ENCODE measurements at places on chromosomes 6 and 20.

DNA sequence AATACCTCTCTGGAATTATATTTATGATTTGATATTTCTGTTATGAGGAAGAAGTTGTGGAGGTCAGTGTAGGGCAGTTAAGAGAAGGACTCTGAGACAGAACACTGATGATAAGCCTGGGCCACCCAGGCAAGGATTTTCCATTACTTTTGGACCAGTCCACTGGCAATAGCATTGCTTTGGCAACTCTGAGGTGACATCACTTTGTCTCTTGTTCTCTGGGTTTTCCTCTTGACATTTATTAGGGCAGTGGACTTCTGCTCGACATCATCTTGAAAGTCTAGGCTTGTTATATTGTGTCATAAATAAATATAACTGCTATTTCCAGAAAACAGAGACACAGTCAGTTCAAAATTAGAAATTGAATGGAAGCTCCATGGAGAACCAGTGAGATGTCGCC is 268.0 kb downstream of the SMOC2 start:
- no peak for DNase-seq

DNA sequence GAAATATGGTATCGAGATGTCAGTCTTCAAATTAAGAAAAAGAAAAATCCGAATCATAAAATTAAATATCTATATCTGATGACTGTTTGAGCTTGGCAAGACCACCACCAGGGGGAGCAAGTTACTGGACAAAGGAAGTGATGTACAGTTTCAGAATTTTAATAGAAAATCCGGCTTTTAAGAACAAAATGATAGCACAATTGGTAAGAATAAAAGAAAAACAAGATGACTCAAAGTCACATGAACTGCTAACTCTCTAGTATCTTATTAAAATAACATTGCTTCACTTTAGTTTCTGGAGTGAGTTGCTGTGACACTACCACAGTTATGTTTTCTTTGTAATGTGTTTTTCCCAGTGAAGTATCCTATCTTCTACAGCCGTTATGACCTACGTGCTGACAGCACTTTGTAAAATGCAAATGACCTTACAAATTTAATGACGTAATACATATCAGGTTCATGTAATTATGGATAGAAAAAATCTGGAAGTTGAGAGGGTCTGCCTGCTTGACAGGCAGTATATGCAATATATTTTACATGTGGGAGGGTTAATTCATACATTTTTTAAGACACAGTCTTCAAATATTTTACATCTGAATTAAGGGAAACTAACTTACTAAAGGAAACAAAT is 405.3 kb upstream of the HS3ST5 start:
- DNase-seq: peak; percentile 59

DNA sequence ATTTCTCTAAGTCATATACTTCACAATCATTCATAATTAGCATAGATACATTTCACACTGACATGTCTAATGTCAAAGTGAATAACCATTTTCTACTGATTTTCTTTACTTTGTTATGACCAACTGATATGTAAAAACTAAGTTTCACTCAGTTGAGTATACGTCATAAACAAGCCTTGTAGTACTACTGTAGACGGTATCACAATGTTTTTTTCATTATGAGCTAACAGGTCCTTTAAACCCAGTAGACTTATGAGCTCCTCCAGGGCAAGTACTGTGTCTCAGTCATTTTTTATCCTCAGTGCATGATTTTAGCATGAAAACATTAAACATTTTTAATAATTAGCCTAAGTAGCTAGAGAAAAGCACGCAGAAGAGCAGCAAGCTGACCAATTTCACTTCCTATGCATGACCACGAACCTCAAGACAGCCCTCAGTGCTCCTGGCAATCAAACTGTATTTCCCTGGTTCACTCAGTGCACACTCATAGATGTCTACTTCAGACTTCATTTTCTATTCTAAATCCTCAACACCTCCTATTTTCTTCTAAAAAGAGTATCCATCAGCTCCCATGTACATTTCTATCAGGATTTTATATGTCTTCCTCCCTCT is 32.0 kb upstream of the TFAP2D start:
- DNase-seq: no peak

DNA sequence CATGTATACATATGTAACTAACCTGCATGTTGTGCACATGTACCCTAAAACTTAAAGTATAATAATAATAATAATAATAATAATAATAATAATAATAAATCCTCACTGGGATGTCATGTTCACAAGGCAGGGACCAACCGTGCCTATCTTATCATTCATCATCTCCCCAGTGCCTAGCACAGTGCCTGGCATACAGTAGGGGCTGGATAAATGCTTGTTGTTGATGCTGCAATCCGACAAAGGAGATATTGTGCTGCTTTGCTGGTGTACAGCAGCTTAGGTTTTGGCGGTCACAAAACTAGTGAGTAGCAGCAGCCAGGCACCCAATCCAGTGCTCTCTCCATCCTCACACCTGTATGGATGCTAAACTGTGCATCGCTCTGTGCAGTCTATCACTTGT is 94.1 kb upstream of the ASF1A start:
- no peak for DNase-seq

DNA sequence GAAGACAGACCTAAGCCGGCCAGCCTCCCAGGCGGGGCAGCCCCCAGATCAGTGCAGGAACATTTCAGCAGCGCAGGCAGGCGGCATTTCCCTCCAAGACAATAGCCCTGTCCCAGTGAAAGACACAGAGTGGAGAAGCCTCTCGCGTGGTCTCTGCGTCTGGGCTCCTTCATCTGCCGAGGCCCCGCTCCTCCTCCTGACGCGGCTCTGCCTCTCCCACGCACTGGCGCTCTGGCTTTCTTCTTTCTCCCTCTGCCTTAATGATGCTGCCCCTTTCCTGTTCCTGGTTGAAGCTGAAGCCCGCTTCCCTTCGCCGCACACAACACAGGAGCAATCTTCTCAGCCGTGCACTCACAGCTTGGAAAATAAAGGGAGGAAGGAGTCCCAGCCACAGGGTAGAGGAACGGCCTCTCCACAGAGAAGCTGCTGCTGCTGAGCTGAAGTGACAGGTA is 347.5 kb downstream of the CDH4 start:
- DNase-seq: no peak

DNA sequence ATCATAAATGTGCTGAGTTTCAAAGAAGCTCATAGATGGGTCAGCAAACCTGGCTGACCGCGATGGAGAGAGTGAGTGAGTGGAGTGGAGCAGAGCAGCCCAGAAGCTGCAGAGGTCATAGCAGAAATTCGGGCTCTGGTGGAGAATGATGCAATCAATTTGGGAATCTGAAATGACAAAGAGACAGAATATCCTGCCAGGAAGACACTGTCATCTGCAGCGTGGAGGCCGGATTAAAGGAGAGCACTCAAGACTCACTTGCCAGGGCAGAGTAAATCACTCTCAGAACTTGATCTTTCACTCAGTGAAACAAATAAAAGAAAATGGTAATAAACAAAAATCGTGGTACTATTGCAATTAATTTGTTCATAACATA is 109.6 kb upstream of the RREB1 start:
- peak; percentile 49 for DNase-seq

DNA sequence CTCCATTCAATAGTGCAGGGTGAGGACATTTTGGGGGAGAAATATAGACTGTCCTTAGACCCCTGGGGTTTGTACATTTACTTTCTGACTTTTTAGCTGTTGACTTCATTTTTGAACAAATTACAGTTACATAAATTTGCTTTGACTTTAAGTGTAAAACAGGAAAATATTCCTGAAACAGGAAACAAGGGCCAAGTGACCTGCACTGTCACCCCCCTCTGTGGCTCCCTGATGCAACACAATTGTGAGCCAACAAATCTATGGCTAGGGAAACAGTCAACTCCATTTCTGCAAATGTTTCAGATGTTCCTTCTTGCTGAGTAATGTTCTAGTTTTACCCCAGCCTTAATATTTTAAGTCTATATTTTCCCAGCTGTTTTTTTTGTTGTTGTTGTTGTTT is 39.8 kb downstream of the HLA-A start:
- no peak for DNase-seq

- peak; percentile 4 for DNase-seq
These were observed 14.5 kb upstream of the WFDC12 start for GRCh38 chr20:45138561-45139300.

DNA sequence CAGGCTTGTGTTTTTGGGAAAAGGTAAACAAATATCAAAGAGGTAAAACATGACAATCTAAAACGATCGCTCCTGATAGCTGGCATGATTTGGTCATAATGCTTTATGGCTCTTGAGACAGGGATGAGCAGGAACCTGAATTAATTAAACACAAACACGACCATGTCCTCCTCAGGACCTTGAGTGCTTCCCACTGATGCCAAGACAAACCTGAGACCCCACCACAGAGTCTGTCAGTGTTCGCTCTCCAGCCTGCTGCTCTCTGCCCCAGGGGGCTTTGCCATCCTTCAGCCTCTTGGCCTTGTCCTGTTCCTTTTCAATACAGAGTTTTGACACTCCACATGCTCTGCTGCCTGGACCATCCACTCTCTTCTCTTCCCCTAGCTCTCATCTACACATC is 119.4 kb downstream of the MAN1A1 start:
- DNase-seq: no peak

GRCh38 chr6:161584051-161584450 is 310.2 kb upstream of the AGPAT4 start:
- DNase-seq: peak; percentile 18

GRCh38 chr20:49167811-49168507 is 20.2 kb downstream of the STAU1 start:
- peak; percentile 26 for DNase-seq

- no peak for DNase-seq
These were observed 447.8 kb upstream of the BTBD3 start for GRCh38 chr20:11469795-11470435.

DNA sequence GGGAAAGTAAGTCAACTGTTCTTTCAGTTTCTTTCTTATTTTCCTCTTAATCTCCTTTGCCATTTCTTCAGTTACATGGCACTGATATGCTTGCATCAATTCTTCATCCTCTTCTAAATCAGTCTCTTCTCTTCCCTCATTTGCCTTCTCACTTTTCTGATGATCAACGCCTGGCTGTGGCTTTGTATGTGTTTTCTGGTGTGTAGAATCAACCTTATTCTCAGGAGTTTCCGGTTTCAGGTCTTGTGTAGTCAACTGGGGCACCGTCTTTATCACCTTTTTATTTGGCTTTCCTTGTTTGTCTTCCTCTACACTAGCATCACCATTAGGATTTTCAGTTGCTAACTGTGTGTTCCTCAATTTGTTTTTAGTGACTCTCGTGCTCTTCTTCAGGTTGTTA is 31.6 kb downstream of the AHI1 start:
- no peak for DNase-seq

DNA sequence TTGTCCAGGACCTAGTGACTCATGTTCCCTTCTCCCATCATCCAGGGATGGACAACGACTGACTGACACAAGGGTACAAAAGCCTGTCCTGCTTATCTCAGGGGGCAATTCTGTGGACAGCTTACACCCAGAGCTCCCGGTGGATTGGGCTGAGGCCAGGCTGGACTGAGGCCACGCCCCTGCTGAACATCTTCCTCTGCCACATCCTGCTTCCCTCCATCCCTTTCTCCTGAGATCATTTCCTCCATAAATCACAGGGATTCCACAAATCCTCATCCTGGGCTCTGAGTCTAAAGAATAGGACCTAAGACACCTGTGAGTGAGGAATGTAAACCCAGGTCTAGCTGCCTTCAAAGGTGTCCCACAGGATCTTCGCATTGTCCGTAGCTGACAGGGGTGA is 30.4 kb upstream of the RNF24 start:
- DNase-seq: peak; percentile 87

GRCh38 chr6:38509713-38510112 is 130.0 kb downstream of the BTBD9 start:
- DNase-seq: peak; percentile 87

GRCh38 chr6:151440930-151441329 is 11.0 kb downstream of the RMND1 start:
- DNase-seq: peak; percentile 26

DNA sequence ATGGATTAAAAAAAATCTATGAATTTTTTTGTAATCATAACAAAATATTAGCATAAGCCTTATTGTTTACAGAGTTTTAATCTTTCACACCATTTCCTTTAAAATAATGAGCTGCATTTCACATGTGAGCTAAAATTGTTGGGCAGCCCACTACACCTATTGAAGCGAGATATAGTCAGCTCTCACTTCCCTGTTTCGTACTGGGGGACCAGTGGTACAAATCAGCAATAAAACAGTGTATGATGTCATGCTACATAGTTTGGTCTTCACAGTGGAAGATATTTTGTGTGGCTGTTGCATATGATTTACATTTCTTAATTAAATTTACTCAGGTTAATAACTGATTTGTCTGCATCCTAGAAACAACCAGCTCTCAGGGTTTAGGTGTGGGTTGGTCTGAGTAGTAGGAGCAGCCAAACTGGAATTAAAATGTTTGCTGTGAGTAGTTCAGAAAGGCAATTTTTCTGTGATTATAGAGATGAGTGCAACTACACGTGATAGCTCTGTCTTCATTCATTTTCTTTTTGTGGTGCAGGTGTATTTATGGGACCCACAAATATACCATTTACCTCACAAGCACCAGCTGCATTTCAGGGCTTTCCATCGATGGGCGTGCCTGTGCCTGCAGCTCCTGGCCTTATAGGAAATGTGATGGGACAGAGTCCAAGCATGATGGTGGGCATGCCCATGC is 99.3 kb downstream of the B3GAT2 start:
- no peak for DNase-seq

- no peak for DNase-seq
These were observed 886 bp upstream of the NFATC2 start for GRCh38 chr20:51543422-51543788.

GRCh38 chr6:51241376-51241775 is 422.7 kb downstream of the TFAP2B start:
- no peak for DNase-seq

GRCh38 chr6:27081931-27082330 is 165.6 kb upstream of the PRSS16 start:
- DNase-seq: no peak

DNA sequence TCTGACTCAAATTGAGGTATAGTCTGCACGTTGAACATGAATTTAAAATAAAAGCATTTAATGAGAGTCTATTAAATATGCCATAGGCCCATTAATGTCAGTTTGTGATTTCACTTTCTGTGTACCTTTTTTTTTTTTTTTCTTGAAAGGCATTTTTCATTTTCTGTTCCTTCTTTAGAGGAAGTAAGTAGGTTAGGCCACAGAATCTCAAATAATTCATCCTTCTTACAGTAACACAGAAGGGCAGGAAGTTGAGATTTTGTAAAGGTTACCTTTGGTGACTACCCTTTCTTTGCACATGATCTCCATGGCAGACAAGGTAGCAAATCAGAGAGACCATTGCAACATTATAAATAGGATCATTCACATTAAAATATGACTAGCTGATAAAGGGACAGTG is 9.6 kb downstream of the L3MBTL3 start:
- DNase-seq: no peak

GRCh38 chr20:38982291-38982690 is 20.1 kb downstream of the DHX35 start:
- DNase-seq: peak; percentile 64

All from fibroblast of skin of right biceps (primary cell).